ENCODE measurements at places on chromosomes 6 and 20.

DNA sequence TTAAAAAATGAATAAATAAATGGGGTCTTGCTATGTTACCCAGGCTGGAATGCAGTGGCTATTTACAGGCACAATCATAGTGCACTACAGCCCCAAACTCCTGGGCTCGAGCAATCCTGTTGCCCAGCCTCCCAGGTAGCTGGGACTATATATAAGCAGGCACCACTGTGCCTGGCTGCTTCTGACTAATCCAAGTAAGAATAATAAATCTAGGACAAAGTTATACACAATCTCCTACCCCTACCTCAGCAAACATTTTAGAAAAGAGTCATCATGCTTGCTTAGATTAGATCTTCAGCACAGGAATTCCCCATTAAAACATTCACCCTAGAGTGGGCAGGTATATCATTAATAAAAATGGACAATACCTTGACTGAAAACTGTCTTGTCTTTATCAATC is 124.6 kb downstream of the REV3L start:
- DNase-seq = no peak

- no peak for DNase-seq
These were observed 220.0 kb upstream of the ZNF217 start for GRCh38 chr20:53813636-53814035.

DNA sequence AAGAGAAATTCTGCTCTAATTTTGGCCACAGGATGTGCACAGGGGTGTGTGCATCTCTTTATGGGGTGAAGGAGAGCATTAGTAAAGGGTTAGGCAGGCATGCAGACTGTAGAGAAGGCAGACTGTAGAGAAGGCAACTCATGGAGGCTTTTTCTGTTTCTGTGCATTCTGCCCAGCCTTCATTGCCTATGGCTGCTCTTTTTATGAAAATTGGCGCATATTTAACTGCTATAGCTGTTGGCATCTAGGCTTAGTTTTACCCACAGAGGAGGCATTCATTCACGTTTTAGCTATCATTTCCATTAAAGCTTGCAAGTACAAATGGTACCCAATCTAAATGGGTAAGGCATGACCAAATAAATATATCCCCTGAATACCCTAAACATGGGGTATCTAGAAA is 286.8 kb upstream of the ID4 start:
- DNase-seq = no peak

DNA sequence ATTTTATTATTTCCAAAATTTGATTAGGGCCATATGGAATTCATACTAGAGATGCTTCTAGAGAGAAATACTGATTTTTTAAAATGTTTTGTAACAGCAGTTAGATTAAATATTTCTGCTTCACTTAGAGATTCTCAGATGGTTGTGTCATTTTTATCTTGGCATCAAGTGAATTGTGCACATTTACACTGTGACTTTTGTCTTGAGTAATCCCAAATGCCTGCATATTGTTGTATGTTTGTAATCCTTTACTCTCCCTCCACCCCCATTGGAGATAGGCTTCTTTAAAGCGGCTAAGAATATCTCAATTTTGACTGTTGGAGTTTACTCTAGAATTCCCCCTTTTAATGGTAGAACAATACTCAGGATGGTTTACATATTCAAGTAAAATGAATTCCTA is 19.0 kb downstream of the STX16 start:
- DNase-seq = no peak

- no peak for DNase-seq
These were observed 25.3 kb upstream of the TIAM2 start for GRCh38 chr6:154969796-154970195.

DNA sequence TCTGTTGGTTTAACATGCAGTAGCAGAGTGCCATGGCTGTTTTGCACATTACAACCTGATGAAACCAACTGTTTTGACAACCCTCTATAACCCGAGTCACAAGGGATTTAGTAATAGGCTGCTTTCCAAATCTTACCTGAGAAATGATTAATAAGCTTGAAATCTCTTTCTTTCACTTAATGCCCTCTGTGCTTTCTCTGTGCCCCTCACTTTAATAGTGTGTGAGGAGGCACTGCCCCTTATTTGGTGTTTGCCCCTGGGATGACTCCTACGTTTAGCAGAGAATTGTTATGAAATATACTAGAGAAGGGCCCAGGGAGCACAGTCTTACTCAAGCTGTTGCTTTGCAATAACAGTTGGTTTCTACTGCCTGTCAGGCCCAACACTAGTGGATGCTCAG is 31.0 kb upstream of the PTCHD4 start:
- no peak for DNase-seq

GRCh38 chr20:33674294-33675135 is at the start of gene NECAB3:
Gene NECAB3 (minus strand): TSS chr20:33674428. CDS start chr20:33674352, 76 bp downstream.
- DNase-seq = peak; percentile 69

DNA sequence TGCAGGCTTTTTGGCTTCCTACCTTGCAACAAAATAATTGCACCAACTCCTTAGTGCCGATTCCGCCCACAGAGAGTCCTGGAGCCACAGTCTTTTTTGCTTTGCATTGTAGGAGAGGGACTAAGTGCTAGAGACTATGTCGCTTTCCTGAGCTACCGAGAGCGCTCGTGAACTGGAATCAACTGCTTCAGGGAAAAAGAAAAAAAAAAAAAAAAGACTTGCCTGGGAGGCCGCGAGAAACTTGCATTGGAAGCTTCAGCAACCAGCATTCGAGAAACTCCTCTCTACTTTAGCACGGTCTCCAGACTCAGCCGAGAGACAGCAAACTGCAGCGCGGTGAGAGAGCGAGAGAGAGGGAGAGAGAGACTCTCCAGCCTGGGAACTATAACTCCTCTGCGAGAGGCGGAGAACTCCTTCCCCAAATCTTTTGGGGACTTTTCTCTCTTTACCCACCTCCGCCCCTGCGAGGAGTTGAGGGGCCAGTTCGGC is 420 bp downstream of the SOX4 start:
- DNase-seq = peak; percentile 71

DNA sequence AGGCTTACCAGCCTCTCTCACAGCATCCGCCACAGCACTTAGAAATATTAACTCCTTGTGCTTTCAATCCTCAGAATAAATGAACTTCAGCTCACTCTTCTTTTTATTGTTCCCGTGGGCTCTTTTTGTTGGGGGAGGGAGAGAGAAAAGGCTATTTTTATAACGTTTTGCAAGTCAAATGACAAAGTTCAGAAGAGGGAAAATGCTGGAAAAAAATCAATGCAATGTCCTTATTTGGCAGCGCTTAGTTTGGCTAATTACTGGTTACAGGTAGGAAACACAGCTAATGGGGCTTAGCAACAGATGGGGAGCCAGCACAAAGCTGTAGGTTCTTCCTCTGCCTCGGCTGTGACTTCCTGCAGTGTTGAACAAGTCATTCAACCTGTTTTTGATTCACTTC is 1067.0 kb upstream of the MAP3K7 start:
- no peak for DNase-seq

Data from NCI-H2171 (cell line).